ENCODE measurements at places on chromosomes 1 and 21.

DNA sequence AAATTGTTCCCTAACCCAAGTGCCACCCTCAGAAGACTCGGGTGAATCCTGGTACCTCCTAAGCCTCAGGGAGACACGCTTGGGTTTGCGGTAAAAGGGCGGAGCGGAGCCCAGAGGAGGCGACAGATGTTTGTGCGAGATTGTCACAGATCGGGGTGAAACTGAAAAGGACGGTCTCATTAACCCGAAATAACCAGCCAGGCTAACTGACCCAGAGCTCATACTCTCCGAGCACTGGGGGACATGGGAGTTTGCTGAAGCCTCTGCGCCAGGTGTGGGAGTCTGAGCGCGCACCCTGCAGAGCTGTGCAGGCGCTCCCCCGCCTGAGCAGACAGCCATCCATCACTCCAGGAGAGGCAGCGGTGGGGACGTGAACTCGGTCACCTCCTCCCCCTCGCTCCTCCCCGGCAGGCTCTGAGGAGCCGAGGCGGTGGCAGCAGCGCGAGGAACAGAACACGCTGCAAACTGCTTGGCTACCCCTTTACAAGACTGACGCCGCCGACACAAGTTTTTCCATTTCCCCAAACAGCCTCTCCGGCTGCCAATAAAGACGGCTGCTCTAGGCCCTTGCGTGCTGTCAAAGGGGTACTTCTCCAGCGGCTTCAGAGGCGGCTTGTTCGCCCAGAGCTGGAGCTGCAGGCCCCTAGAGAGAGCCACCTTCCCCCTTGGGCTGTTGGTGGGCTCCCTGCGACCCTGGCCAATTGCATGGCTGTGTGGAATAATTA is 43.5 kb downstream of the RRAGC start:
- no peak for DNase-seq

- no peak for DNase-seq
Measured at GRCh38 chr21:39048064-39048463, 135.2 kb downstream of the PSMG1 start.

DNA sequence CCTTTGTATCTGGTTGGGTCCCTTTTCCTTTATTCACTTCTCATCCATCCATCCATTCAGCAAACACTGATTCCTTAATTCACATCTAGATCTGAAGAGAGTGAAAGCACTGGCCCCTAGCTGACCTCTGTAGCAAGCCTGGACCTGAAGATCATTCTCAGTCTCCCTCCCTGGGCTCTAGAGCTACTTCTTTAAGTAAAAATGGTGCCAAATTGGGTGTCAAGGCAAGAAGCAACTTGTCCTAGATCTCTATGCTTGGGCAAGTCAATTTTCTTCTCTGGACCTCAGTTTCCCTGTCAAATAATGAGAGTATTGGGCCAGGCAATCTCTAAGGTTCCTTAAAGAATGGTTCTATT is 36.1 kb downstream of the PLXNA2 start:
- no peak for DNase-seq

DNA sequence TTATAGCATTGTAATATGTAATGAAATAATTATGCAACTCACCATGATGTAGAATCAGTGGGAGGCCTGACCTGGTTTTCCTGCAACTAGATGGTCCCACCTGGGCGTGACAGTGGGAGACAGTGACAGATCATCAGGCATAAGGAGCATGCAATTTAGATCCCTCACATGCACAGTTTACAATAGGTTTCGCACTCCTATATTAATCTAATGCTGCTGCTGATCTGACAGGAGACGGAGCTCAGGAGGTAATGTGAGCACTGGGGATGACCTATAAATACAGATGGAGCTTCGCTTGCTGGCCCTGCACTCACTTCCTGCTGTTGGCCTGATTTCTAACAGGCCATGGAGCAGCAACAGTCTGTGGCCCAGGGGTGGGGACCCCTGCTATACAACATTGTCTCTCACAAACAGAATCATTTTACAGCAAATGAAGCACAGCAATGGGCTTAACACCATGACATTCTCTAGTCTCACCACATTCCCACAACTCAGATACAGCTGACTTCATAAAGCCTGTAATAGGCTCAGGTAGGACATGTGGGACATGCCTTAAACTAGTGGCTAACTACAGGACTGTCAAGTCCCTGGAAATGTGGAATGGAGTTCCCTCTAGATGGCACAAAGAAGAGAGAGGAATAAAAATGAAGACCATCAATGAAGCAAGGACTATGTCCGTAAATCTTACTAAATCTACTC is 40.7 kb upstream of the SLC5A9 start:
- DNase-seq = no peak

GRCh38 chr1:205938682-205939081 is 4.6 kb downstream of the SLC26A9 start:
- DNase-seq = no peak

DNA sequence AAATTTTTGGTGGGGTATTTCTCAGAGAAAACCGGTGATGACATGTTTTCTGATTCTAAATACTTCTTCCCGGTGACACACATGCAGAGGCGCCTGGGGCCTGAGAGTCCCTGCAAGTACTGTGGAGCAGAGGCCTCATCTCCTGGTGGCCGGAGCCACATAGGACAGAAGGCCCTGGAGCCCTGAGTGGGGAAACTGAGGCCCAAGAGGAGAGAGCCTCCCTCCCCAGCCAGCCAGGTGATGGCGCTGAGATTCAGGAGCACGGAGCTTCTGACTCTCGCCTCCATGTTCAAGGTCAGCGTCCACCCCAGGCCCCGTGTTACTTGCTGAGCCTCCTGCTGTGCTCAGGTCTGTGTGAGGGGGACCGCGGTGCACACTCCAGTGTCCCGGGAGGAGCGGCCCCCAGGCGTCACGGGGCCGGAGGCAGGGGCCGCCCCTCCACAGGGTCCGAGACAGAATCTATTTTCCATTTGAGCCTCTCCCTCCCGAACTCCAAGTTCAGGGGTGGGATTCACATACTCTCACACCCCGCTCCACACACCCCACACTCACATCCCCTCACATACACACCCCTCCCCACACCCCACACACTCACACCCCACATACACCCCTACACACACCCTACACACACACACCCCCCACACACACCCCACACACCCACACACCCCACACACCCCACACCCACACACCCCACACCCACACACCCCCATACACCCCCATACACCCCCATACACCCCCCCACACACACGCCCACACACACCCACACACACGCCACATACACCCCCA is 43.8 kb downstream of the SLX9 start:
- DNase-seq = no peak

DNA sequence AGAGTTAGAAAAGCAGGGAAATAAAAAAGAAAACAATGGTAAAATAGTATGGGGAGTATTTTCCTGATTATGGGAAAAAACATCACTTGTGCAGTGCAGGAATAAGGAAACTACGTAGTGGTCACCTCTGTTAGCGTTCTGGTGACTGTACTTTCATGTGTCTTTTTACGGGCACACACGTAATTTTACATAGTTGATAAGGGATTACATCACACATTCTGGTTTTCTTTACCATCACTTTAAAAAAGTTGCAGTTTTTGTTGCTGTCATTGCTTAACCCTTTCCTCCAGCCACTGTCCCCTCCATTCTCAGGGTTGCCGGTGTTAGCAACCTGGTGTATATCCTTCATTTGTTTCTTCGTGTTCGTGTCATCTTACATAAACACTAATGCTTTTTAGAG is 35.1 kb downstream of the CNIH3 start:
- no peak for DNase-seq

DNA sequence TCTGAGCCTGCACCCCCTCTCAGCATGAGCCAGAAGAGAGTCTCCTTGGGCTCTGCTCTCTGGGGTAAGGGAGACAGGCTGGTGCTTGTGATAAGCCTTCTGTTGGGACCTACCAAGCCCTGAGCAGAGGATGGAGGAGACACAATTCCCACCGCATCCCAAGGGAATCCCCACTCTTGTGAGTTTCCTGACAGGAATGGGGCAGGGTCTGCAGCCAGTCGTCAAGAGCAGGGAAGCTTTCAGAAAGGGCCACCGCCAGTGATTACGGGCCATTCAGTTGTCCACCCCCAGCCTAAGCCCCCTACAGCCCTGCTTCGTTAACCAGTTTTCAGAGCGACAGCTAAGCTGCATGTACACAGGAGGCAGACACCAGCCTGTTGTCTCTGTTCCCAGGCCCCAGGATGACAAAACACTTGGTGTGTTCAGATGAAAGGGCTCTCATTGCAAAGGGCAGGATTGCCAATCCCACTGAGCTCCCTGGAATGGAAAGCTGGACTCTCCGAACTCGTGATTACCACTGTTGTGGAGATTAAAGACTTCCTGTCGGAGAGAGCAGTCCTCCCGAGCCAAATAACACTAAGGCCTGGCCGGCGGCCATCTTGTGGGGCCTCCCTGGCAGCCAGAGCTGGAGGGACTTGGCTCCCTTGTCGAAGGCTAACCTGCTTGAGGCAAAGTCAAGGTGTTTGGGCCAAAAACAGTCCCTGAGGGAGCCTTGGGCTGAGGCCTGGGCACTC is 37.4 kb upstream of the SLC30A1 start:
- DNase-seq = no peak

- no peak for DNase-seq
Measured at GRCh38 chr1:6498576-6499111, 7.2 kb upstream of the PLEKHG5 start.

GRCh38 chr1:85179522-85179921 is 21.3 kb downstream of the SYDE2 start:
- DNase-seq = no peak

GRCh38 chr1:37476460-37477197 is 2.2 kb downstream of the ZC3H12A start:
- no peak for DNase-seq

DNA sequence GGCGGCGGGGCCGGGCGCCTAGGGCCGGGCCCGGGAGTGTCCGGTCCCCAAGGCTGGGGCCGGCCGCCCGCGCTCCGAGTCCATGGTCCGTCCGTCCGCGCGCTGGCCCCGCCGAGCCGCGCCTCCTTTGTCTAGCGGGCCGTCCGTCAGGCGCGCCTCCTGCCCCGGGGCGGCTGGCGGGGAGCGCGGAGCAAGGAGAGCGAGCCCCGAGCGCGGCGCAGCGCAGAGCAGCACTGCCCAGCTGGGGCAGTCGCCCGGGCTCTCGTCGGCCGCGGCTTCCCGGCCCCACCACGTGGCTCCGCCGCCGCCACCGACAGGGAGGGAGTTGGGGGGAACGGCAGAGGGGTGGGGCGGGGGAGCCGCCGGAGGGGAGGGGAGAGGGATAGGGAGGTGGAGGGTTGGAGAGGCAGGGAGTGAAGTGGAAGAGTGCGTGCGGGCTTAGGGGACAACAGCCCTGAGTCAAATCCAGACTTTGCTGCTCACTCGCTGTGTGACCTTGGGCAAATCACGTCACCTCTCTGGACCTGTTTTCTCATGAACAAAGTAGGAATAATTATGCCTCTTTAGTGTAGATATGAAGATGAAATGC is at the start of gene NKAIN1:
Gene NKAIN1 (minus strand): TSS at position 235 of the 589 bp plus-strand sequence. CDS start 340 bp downstream, outside the sequence.
- DNase-seq = no peak

DNA sequence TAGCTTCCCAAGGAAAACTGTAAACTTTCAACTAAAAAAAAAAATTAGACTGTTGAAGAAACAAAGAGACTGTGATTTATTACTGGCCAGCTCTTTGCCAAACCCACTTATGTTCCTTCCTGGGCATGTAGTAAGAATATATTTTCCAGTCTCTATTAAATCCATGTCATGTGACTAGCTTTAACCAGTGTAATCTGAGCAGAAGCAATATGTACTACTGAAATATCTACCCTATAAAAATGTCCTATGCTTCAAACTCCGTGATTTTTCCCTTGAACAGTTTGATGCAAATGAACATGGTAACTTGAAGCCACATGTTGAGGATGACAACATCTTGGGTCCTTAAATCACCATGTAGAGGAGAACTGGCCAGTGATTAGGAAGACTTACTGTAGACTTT is 144.5 kb downstream of the NTMT2 start:
- no peak for DNase-seq

- DNase-seq = no peak
Measured at GRCh38 chr1:51541313-51542050, 22.4 kb upstream of the EPS15 start.

DNA sequence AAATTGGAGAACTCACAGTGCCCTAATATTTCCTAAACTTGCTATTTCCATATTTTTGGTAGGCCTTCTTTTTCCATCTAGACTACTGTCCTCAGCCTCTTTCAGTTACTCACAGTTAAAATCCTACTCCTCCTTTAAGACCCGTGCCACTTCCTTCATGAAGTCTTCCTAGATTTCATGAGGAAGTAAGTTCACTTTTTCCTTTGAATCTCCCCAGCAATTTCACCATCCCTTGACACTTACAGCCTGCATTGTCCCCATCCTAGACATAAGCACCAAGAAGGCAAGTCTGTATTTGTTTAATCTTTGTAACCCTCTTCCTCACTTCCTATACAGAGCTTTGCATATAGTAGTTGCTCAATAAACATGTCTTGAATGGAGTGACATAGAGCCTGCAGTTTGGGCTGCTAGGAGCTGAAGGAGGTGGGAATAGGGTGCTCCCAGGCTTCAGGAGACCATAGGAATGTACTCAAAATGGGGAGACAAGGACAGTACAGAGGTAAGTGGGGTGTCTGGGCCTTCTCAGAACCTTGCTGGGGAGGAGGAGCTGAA is 5.3 kb upstream of the GPR61 start:
- DNase-seq = no peak

DNA sequence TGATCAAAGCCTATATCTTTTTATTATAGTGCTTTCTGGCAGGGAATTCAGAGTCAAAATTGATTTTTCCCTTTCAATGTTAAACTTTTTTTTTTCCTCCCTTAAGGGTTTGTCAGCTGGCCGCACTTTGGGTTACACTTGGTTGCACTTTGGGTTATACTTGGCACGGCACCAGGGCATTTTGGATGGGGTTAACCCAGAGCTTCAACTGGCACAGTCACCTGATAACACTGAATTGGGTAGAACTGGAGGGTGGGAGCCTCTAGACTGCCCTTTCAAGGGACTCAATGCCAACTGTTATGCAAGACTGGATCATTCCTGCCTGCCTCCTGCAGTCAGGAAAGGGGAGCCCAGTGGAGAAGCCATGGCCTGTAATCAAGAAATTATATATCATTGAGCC is 211.5 kb downstream of the KCNJ6 start:
- DNase-seq = no peak

DNA sequence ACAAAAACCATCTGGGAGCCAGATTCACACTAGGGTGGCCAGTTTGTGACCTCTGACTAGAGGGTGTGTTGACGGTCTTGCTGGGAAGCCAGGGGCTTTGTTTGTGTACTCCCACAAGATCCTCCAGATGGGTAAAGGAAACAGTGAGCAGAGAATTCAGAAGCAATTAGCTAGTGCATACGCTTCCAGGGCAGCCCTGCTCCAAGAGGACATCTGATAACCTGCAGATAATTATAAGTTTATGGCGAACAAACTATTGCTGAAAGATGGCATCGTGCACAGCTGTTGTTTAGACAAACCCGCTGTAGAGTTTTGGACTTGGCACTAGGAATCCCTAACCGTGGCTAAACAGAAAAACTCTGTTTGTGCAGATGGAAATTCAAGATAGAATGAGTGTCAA is 326.4 kb downstream of the TGFB2 start:
- DNase-seq = no peak

GRCh38 chr1:212186427-212187207 is 98.6 kb upstream of the PPP2R5A start:
- no peak for DNase-seq

DNA sequence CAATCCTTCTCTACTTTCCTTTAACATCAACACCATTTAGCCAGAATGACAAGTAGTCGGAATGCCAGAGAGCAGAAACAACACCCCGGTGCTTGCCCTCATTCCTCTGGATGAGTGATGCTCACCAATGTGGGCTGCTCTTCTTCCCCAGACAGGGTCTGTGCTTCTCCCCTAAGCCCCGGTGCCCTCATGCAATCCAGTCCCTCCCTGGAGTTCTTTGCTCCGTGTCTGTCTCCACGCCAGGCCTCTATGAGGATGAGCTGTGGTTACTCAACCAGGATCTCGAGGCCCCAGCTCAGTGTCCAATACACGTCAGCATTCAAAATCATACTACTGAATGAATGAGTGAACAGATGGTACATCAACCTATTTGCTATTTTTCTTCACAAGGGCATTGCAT is 29.7 kb upstream of the PDE9A start:
- DNase-seq = no peak
